ENCODE measurements at places on chromosomes 2 and 18.
A peak's percentile ranks its signal among the peaks of the same experiment; 100 is the strongest.

DNA sequence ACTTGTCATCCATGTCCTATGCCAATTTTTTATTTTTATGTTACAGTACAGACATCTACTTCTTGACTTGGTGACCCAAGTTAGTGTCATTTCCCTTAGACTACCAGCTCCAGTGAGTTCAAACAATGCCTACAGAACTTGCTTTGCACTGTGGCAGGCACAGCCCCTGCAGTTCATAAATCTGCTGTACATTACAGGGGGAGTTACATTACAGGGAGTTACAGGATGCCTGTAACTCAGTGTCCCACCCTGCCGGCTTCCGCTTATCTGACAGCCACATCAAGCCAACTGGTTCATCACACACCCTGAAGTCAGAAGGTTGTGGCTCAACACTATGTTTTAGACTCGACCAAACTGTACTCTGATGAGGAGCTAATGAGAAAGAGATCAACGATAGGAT, 7.8 kb upstream of the NPAS2 start:
- peak; percentile 64 for DNase-seq

GRCh38 chr2:190657474-190658255, 8.8 kb downstream of the NAB1 start:
- DNase-seq: no peak

DNA sequence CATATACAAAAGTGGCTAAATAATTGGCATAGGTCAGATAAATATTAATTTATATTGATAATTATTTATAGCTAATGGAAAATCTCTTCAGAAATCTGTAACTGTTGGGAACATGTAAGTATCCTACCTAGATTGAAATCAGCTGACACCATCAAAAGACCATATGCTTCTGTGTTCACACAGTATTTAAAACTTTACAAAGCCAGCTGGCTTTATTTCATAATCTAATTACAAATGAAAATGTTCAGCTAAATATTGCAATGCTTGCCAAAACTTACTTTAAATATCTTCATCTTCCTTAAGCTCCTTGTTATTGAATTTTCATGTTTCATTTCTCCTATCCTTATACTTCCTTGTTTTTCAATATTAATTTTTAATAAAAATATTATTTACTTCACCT, 190.9 kb upstream of the DOK6 start:
- no peak for DNase-seq

DNA sequence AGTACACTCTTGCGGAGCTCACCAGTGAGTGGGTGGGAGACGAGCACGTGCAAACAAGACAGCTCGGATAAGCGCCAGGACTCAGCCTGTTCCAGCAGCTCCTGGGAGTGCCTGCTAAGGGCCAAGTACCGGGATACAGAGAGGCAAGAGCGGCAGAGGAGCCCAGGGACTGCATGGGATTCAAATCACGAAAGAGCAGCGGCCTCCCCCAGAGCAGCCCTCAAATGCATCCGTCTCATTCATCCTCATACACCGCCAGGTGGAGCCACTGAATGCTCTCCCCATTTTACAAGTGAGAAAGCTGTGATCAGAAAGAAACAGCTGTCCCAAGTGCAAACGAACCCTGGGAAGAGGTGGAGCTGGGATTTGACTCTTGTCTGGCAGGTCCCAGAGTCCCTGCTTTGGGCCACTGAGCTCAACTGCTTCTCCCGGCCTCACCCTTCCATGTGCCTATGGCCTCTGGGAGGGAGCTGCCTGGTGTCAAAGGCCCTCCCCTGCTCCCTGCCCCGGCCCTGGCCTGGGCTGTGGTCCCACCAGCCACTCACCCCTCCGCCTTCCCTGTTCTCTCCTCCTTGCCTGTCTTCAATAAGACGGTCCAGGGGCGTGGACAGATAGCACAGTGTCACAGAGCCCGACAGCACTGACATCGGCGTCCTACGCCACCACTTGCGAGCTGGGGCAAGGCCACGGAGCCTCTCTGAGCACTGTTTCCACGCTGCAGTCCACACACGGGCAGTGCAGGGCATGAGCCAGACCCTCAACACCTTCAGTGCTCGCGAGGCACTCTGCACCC, 72.8 kb upstream of the TAF1B start:
- DNase-seq: peak; percentile 69

GRCh38 chr2:198157314-198157713, 352.9 kb downstream of the PLCL1 start:
- no peak for DNase-seq

DNA sequence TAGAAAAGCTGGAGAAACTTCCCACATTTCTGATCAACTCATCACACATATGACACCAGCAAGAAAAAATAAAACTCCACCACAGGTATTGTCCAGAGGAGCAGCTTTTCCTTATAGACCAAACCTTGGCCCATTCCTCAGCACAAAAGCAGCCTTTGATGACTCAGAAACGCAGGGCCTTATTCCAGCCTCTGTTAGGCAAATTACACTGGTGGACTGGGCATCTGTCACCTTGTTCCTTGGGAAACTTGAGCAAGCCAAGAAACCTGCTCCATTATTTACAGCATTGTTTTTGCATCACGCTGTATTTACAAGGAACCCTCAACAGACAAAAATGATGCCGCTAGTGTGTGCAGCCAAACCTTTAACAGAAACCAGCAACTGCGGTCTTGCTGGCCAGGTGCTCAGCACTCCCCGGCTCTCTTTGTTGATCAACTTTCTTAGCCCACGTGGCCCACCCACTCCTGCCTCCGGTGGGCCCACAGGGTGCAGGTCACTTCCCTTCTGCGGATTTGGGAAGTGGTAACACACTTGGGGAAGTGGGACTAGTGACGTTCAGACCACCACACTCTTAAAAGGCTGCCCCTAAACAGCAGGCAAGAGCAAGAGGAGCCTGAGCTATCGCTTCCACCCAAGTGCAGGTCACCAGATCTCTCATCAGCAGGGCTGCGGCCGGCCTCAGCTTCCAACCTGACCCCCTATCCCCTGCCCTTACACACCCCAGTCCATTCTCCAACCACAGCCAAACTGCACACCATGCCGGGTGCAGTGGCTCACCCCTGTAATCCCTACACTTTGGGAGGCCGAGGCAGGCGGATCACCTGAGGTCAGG, 1.5 kb downstream of the AP1S3 start:
- DNase-seq: peak; percentile 27

DNA sequence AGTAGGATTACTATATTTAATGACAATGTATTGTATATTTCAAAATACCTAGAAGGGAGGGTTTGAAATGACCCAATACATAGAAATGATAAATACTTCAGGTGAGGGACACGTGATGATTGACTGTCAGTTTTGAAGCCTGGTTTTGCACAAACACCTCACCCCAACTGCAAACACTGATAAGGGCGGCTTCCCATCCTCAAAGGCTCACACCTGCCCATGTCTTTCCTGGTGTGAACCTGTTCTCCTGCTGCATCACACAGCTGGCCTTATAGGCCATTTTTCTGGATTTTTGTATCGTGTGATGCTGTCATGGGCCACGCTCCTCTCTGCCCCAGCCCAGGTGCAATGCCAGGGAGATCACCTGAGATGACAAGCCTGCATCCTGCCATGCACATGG, 166.5 kb upstream of the NCK2 start:
- no peak for DNase-seq

DNA sequence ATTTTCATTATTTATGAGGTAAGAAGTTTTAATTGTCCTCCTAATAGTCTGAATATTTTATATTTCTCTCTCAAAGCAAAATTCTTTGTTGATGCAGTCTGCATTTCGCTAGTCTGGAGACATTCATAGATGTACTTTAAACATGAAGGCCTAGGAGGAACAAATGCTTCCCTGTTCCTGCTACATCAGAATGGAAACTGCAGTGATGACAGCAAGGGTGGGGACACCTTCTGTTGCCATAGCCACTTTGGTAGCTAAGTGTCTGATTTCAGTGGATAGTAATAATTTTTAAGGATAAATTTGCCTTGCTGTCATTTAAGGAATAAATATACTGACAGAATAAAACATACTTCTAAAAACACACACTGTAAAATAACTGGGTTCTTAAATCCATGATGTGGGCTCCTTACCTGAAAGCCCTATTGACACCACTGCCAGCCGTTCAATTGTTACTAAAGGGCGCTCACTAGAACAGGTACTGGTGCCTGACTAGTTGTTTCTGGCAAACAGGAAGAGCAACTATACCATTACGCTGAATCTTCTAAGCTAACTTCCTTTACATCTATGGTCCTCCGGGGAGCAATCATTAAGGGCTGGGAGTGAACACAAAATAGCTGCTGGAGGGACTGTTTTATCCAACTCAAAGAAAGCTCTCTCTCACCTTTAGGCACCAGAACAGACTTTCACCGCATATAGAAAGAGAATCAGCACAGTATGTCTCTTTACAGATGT, 88.2 kb downstream of the TMEM131 start:
- no peak for DNase-seq
